NCI-H2107 (cell line): ENCODE measurements at places on chromosomes 4 and X.

- DNase-seq, result no peak
Measured at GRCh38 chr4:47213971-47214370, 182.6 kb downstream of the GABRB1 start.

GRCh38 chr4:39522068-39522467 lies 5.2 kb downstream of the UGDH start:
- no peak for DNase-seq

DNA sequence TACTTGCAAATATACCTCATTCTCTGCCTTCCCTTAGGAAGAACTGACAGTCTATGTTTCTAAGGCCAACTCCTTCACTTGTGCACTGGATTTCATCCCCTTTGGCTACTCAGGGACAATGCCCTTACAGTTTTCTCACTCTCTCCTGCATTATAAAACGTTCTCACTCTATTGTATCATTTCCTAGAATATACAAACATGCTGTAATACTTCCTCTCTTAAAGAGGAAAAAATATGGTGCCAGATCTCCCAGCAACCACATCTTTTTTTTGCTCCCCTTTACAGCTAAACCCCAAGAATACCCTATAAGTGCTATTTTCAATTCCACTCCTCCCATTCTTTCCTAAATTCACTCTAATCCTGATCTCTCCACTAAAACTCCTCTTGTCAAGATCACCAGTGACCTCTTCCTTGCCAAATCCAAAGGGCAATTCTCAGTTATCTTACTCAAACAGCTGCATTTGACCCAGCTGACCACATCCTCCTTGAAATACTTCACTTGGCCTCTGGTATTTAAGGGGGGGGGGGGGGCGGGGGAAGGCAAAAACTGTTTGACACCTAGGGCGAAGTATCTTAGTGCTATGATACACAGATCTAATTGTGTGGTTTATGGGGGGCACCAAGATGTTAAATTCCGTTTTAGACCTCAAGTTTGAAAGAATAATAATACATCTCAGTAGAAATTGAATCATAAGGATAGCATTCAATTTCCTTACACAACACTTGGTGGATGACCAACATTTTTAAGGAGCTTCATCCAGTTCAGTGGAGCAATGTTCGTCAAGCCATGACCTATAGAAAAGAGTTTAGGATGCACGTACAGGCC lies 1.6 kb downstream of the RCHY1 start:
- no peak for DNase-seq

GRCh38 chrX:153060095-153060445 lies 3.8 kb downstream of the PNMA3 start:
- DNase-seq, result no peak

GRCh38 chrX:78024349-78025059 lies 55.1 kb upstream of the PGAM4 start:
- no peak for DNase-seq

DNA sequence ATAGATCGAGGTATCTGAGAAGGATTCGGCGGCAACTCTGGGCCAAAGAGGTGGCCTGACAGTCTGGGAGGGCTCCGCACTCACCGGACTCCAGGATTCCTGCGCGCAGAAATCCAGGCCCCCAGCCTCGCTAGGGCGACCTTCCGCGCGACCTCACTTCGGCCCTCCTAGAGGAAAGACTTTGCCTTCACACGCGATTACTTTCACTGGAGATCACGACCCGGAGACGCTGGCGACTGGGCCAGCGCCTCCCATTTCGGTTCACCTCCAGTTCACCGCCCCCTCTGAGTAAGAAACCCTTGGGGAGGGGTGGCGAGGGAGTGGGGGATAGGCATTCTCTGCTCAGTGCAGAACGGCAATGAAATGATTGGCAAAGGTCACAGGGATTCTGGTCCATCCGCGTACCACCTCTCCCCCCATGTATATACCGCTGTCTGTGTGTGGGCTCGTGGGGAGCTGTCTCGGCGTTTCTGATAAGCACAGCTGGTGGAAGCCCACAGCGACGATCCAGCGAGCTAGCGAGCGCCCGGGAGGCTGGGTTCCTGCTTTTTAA lies 2.5 kb downstream of the POU3F4 start:
- DNase-seq, result no peak

DNA sequence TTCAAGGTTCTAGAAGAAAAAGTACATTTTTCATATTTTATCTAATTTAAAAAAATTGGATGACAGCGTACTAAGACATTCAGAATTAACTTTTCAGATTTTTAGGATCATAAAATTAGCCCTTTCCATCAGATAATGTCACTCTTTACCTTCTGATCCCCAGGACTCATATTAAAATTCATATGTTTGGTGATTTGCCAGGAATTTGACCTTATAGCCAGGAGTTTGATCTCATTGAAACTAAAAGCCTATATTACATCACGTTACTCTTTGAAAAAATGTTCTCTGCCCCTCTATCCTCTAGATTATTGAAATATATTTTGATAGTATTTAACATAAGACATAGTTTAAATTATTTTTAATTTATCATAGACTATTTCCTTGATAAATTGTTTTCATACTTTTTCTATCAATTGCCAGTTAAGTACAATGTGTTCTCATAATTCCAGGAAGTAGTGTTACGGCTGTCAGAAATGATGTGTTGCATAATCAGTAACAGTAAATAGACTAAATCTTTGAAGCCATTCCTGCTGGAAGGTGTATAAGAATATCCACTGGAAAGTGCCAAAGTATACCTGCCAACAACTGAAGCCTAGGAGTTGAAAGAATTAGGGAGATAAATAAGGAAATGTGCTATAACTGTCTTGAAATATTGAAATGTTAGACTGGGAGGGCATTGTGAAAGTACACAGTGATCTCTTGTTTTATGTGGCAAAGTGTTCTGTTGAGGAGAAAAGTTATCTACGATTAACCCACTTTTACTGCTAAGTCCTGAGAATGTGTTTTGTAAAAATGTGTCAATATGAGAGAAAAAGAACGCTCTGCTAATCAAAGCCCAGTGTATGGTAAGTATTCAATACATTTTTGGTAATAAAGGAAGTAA lies 32.9 kb upstream of the PDGFC start:
- DNase-seq, result no peak

DNA sequence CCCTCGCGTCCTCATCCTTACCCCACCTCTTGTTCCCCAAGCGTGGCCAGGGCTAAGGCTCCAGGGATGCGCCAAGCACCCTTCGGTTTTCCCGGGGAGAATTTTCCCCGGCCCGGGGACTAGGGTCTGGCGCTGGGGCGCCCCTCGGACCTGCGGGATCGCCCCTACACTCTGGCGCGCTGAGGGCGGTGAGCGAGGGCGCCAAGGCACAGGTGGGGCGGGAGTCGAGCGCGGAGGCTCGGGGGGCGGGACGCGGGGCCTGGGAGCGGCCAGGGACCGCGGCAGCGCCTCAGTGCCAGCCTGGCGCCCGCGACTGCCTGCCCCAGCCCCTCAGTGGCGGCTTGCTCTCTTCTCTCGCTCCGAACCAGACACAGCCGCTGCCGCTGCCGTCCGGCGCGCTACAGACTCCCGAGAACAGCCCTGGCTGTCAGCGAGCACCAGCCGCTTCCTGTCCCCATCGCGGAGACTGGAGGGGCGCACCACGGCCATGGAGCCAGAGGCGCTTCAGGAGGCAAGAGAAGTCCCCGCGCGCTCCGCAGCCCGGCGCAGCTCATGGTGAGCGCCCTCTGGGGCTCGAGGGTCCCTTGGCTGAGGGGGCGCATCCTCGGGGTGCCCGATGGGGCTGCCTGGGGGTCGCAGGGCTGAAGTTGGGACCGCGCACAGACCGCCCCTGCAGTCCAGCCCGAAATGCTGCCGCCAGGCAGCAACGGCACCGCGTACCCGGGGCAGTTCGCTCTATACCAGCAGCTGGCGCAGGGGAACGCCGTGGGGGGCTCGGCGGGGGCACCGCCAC lies at the start of gene DRD5:
Gene DRD5 (plus strand): TSS at position 292 of the 793 bp plus-strand sequence. CDS start 396 bp downstream, at position 688.
- DNase-seq, result no peak
